ENCODE measurements at places on chromosomes 4 and X.
A peak's percentile ranks its signal among the peaks of the same experiment; 100 is the strongest.

- DNase-seq: no peak
These were observed 85.4 kb downstream of the FBXL5 start for GRCh38 chr4:15569746-15570145.

DNA sequence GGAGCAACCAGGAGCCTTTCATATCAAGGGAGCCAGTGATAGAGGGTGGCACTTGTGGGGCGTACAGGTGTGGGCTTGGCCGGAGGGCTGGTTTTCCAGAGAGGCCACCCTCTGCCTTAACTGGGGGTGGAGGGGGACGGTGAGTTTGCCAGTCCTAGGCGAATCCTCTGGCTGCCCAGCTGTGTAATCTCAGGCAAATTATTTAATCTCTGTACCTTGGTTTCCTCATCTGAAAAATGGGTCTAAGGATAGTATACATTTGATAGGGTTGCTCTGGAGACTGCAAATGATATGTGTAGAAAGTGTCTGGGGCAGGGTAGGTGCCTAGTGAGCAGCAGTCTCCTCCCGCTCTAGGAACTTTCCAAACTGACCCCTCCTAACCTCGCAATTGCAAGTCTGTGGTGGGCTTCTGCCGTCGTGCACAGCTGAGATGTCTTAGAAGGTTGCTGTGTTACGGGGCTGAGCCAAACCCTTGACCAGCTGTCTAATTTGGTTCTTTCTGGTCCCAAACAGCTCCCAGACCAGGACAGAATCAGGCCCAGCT is 3.8 kb upstream of the CXCR3 start:
- DNase-seq: no peak

- DNase-seq: peak; percentile 31
These were observed at the start of gene FNIP2 for GRCh38 chr4:158768555-158769174. Gene FNIP2 (plus strand): TSS chr4:158769026. CDS start chr4:158769213, 187 bp downstream.

GRCh38 chr4:88162626-88163025 is 4.2 kb upstream of the ABCG2 start:
- DNase-seq: no peak

GRCh38 chr4:20137176-20137575 is 114.5 kb upstream of the SLIT2 start:
- DNase-seq: no peak

GRCh38 chr4:10075953-10076391 is 40.6 kb downstream of the WDR1 start:
- no peak for DNase-seq

- DNase-seq: no peak
These were observed 184.1 kb upstream of the LNX1 start for GRCh38 chr4:53775381-53775780.

DNA sequence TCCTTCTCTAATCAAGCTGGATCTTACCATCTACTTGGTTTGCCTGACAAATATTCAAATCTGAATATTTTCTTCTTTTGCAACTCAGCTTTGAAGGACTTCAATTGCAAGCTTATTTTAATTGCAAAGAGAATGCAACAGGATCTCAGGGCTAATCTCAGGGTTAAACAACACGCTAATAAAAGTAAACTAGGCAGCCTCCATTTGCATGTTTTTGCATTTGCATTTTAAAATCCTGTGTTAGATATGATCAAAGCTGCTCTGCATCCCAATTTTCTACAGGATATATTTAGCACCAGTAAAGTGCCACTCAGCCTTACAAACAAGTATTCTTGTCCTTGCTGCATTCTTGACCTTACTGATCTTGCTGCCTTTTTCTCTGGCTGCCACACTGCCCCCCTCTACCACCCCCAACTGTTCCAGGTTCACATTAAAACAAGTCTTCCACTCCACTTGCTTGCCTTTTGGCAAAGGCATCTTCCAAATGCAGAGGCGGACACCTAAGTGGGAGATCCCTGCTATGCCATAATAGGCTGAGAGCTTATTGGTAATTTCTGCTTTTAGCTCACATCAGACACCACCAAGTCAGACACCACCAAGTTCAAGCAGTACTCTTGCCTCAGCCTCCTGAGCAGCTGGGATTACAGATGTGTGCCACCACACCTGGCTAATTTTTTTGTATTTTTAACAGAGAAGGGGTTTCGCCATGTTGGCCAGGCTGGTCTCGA is 48.1 kb downstream of the GPRIN3 start:
- no peak for DNase-seq

Data from stimulated activated CD8-positive, alpha-beta memory T cell treated with anti-CD3 and anti-CD28 coated beads, Interleukin-15, amount 100 ng/mL, for 1 hour (primary cell).